Stimulated activated CD8-positive, alpha-beta memory T cell treated with anti-CD3 and anti-CD28 coated beads, Interleukin-4, amount 100 ng/mL, for 4 hours (primary cell): ENCODE measurements at places on chromosomes 5 and 9.

GRCh38 chr9:115115117-115115880 lies 2.7 kb downstream of the TNC start:
- no peak for DNase-seq

GRCh38 chr5:119343052-119343451 lies 12.8 kb upstream of the TNFAIP8 start:
- no peak for DNase-seq

DNA sequence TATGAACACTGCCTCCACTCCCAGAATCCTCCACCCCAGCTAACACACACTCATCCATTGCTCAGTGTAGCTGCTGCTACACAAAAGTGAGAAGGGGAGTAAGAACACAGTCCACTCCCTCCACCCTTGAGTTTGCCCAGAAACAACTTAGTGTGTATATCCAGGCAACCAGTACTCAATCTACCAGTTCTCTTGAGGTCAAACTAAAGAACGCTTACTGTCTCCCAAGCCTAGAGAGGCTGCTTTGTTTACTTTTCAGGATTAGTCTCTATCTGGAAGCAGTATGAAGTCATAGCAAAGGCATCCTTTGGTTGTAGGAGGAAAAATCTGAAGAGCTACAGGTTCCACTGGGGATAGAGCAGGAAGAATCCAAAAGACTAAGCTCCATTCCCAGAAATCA lies 296.3 kb downstream of the KCNN2 start:
- no peak for DNase-seq

DNA sequence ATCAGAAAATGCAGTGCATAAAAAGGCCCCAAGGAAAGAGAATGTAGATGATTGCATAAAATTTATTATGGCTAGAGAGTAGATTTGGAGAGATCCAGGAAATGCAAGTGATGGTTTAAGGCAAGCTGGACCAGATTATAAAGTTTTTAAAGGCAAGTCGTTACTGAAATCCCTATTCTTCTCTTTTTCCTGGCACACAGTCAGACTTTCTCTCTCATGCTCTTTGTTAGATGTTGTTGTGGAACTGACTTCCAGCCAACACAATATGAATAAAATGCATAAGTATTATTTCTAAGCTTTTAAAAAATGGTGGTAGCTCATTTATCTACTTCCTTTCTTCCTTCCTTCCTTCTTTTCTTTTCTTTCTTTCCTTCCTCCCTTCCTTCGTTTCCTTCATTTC lies 1085.4 kb upstream of the CDH6 start:
- no peak for DNase-seq

DNA sequence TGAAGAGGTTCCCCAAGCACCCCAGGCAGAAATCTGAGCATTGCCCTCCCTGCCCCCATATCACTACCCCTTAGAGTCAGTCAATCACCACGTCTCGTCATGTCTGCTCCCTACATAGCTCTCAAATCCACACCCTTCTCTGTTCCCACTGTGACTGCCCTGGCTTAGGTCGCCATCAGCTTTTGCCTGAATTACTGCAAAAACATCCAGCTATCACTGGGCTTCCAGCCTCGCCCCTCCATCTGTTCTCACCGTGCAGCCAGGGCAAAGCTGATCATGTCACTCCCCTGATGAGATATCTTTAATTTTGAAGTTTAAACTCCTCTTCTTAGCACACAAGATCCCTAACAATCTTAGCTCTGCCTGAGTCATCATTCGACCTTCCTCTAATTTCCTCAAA lies 89.6 kb upstream of the TBC1D2 start:
- DNase-seq: no peak

DNA sequence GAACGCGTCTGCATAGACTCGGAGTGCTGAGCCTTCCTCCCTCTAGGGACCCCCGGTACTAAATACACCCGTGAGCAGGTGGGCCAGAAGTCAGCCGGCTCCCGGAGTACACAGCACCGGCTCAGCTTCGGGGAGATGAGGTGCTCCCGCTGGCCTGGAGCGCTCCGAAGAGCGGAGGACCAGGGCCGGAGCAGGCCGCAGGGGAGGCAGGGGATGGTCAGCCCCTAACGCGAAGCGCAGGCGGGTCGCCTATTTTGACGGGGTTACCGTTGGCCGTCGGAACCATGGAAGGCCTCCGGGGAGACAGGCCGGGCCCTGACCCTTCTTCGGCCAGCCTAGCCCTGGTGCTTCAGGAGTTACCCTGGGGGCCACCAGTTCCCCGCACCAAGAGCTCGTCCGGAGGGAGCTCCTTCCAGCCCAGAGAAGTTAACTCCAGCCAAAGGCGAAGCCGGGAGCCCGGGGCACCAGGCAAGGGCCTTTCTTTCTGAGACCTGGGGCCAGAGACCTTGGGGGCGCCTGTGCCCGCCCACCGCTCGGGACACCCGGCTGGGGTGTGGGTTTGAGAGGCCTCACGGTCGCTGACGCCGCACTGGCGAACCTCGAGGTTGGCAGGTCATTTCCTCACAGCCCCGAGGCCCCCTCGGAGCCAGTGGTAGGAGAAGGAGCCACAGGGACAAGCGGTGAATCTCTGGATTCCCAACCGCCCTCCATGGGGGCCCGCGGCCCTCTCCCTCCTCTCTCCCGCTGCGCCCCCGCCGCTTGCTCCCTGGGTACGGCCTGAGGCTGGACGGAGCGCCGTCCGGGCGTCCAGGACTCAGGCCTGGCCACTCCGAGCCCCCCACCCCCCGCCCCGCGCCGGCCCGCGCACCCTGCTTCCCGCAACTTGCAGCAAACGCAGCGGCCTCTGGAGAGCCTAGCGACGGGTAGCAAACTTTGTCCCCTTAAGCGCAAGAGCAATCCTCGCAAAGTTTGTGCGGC lies 3.4 kb upstream of the IRX4 start:
- no peak for DNase-seq

- DNase-seq: no peak
These were observed 336.8 kb downstream of the GLIS3 start for GRCh38 chr9:3962971-3963642.

DNA sequence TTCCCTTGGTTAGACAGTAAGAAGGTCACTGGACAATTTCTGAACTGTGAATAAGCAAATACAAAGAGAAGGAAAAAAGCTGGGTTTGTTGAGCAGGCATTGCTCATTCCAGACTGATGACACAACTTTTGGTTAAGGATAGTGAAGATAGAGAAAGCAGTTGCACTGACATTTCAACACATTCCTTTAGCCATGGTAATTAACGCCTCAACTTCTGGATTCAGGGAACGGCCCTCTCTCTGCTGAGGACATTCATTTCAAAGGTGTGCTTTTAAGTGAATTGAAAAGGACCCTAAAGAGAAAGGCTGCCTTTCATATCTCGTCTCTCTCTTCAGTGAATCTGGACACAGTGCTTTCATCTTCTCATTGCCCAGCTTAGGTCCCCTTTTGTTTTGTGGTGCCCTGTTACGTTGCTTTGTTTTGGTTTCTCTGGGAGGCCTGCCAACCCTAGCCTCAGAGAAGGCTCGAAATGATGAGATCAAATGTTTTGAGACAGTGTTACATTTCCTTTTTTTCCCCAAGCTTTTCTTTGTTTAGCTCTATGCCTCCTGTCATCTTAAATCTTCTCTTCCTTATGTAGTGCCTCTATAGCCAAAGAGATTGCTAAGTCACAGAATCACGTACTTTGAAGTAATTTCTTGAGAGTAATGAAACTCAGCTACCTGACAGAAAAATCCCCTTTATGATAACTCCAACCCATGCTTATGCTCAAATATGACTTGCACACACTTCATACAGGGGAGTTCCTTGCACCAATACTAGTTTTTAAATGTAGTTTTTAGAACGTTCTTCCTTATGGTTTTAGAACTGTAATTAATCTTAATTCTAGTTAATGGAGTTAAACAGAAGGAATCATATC lies 94.4 kb upstream of the IFNE start:
- DNase-seq: no peak

DNA sequence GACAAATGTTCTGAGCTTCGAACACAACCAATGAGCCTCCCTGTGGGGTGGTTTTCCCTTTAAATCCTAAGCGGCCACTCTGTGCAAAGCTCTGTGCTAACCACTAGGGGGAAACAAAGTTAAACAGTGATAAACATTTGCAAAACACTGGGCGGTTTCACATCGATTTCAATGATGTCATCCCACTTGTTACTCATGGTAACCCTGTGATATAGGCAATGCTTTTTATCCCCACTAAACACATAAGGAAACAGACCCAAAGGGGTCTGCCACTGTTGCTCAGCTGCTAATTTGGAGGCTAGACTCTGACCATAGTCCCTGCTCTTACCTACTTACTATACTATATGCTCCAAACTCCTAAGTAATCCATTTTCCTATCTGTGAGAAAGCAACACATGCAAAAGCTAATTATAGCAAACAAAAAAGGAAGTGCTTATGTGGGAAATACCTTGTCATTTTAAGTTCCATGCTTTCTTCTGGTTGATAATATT lies 57.3 kb downstream of the PTPN3 start:
- no peak for DNase-seq

DNA sequence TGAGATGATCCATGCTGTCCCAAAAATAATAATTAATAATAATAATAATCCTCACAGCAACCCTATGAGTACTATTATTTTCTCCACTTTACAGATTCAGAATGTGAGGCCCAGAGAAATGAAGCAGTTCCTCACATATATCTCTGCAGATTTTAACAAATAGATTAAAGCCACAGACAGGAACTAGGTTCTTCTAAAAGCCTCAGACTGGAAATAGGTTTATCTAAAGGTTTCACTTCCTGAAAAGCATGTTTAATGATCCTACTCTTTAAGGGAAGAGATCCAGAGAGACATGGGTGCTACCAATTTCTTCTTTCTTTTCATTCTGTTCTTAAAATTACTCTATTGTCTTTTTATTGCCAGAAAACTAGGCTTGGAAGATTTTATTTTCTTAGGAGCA lies 1079.4 kb upstream of the COX7C start:
- no peak for DNase-seq

DNA sequence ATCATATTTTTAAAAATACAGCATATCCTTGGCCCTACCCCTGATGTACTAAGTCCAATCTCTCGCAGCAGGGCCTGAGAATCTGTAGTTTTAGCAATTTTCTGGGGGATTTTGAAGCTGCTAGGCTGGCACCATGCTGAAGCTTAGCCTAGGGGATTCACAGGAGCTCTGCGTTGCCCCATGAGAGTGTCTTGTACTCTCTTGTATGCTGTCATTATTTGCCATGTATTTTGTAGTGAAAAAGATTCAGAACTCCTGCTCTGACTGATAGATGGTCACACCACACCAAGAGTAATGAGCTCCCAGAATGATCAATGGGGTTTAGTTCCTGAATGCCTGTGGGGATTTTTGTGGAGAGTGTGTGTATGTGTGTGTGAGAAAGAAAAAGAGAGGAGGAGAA lies 20.7 kb upstream of the TRMT10B start:
- no peak for DNase-seq

GRCh38 chr5:83488271-83488670 lies 16.7 kb downstream of the VCAN start:
- DNase-seq: no peak

DNA sequence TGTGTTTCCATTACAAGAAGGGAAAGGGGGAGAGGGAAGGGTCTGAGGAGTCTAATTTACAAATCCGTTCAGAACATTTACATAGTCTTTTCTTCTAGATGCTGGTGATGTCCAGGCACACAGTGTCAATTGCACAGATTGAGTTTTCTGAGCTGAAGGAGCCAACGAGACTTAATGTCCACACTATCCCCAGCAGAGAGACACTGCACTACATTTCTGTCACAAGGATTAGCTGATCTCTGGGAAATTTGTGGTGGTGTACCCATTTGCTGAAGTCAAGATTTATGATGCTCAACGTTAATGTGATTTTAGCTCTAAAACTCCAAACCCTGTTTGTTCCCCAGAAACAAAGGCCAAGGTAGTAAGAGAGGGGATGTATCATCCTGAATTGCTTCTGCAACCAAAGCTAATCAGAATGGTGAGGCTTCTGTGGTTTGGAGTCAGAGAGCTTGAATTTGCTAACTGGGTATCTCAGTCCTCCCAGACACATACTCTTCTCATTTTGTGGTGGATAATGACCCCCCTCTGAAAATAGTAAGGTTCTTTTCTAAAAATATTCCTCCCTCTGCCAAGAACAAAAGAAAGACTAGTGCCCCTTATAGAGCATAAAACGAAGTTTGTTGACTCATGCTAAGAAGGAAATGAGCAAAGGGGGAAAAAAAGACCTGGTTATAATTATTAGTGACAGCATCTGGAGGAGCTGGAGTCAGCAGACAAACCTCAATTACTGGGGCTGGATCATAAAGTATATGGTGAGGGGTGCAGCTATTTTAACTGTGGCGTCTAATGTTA lies 416.9 kb downstream of the PSAT1 start:
- DNase-seq: no peak

- DNase-seq: no peak
These were observed 59.1 kb upstream of the ALDH1A1 start for GRCh38 chr9:73011956-73012355.

DNA sequence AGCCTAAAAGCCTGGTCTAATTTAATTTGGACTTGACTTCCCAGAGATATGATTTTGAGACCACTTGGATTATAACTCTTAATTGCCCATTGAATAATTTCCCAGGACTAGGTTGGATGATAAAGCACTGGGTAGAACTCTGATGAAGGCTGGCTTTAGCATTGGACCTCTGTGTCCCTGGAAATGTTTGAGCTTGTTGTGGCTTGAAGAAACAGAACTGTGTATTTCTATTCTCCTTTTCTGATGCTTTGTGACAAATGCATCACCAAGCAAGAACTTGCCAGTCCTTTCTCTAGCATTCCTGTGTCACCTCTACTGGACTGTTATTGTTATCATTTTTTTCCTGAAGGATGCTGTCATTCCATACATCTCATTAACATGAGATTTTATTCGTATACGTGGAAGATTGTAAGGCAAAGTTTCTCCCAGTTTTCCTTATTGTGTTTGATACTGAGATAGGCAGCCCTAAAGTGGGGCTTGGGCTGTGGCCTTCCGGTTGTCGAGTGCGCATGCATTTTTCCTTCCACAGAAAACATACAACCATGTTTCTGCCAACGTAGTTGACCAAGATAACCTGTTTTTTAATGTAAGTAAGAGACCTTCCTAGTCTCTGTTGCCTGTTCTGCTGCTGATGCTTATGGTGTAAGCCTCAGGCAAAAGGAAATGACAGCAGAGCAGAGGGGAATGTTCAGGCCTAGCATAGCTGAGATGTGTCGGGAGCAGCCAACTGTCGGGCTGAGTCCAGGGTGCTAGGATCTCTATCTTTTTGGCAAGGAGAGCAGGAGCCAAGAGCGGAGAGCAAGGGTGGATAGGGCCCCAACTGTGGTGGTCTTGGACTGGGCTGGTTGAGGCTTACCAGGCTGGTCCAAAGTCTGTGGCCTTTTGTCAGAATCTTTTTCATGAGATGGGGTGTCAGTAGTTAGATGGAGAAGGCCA lies 2.3 kb downstream of the NTRK2 start:
- DNase-seq: no peak

DNA sequence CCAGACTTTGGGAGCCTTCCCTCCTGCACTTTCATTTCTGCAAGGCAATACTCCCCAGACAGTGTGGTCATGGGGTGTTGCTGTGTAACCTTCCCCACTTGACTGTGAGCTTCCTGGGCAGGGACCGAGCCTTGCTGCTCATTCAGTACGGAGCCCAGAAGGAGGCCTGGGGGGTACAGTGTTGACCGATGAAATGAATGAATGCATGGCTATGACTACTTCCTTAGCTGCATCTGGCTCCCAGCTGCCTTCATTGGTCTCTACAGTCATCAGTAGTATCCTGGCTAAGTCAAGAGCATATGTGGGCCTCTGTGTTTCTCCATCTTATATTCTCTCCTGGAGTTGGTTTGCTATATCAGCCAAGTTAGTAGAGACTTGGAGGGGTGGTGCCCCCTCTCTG lies 9.9 kb downstream of the FRMPD1 start:
- no peak for DNase-seq
